ENCODE measurements at places on chromosomes 16 and 17.

GRCh38 chr17:44968225-44969143 is at the start of gene C1QL1:
C1QL1 (minus strand) TSS chr17:44968303; CDS start chr17:44968048, 255 bp downstream.
- peak; percentile 72 for DNase-seq

GRCh38 chr17:45123930-45124796 is 8.2 kb downstream of the PLCD3 start:
- DNase-seq = peak; percentile 10

DNA sequence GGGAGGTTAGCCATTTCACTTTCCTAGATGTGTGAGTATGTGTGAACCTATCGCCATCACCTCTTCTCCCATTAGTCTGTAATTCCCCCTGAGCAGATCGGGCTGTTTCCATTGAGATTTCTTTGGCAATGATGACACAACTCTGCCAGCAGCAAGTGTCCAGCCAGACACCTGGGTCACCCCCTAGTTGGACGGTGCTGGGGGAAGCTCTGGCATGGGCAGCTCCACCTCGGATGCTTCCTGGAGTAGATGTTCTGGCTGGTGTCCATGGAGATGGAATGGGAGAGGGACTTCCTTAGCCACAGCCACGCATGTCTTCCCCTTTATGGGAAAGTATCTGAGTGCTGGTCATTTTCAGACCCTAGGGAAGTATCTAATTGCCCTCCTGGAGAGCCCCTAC is 247.9 kb upstream of the RPL38 start:
- DNase-seq = no peak

GRCh38 chr16:8925455-8925854 is 38.3 kb downstream of the USP7 start:
- DNase-seq = no peak

DNA sequence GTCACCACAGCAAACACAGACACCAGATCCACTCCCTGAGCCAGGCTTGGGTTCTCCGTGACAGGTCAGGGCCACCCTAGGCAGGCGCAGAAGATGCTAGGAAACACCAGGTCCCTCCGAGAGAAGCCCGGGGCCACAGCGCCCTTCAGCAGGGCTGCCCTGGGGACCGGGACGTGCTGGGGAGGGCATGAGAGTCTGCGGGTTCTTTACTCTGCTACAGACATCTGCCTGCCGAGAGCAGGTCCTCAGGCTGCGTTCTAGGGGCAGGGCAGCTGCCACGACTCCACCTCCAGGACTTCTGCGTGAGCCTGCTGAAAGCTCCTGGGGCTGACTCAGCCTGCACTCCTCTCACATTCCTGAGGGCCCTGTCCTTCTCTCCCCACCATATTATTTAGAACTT is 11.4 kb downstream of the MYLK3 start:
- DNase-seq = no peak

GRCh38 chr17:57597531-57598453 is 147.3 kb downstream of the CCDC182 start:
- DNase-seq = no peak

- no peak for DNase-seq
These were observed 57.4 kb upstream of the ERN1 start for GRCh38 chr17:64187093-64187895.

DNA sequence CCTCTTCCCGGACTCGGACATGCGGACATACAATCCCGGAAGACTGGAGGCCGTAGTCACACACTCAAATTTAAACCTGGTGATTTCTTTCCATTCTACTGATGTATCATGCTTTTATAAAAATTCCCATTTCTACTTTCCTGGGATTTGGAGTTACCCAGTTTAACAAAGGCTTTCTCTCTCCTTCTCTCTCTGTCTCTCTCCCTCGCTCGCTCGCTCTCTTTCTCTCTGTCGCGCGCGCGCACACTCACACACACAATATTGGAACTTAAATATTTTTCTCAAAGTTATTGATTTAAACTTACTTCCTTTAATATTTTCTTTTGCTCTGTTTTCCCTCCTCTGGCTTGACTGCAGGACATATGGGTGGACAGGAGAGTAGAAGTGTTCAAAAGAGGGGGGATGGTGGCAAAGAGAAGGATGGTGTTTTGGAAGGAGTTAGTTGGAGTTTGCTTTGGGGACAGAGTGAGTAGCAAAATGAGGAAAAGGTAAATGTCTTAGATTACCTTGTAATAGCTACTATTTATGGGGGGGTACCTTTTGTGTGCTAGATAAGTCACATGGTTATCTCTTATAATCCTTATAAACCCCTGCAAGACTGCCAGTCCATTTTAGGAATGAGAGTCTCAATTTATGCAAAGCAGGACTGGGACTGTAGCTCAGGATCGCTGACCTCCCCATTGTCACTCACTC is 878 bp upstream of the TRIM25 start:
- no peak for DNase-seq

GRCh38 chr17:296906-297690 is 55.5 kb downstream of the RPH3AL start:
- no peak for DNase-seq

GRCh38 chr17:59329176-59330052 is 2.0 kb upstream of the YPEL2 start:
- DNase-seq = no peak

DNA sequence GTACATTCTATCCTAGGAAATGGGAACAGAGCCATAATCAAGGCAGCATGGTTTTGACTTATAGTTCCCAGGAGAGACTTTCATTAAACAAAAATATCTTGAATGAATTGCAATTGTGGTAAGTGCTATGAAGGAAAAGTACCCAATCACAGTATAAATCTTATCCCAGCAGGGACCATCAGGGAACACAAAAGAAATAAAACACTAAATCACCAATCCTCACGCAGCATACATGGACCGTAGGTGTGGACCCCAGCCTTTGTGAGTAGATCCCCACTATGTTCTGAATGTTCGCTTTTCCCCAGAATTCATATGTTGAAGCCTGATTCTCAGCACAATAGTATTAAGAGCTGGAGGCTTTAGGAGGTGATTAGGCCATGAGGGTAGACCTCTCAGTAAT is 925.0 kb upstream of the RBFOX1 start:
- DNase-seq = no peak

DNA sequence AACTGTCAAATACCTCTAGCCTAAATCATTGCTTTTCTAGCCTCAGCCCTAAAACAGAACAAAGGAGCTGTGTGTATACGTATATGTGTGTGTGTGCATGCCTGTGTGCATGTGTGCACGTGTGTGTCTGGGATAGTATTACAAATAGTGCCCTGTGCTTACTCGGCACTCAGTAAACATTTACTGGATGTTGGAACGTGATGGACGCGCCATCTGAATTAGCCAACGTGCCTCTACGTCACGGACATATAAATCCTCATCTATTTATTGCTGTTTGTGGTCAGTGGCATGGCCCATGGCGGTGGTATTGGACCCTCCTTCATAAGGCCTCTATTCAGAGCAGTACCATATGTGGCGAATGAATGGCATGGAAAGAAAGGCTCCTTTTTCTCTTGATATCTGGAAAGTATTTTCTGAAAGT is 37.5 kb downstream of the WWP2 start:
- no peak for DNase-seq

DNA sequence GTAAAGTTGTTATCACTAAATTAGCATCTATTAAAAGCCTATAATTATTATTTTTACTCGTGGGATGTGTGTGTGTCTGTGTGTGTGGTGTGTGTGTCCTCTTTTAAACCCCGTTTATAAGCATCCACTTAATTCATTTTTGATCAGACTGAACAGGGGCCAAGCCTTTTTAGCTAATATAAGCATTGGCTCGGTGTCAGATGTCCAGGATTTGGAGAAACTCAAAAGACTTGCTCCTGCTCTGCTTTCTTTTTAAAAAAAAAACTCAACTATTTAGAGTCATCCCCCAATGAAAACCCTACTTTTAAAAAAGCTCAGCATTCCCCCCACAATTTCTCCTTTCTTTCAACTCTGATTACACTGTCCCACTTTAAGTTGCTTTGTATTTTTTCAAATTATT is 459.3 kb upstream of the MAF start:
- no peak for DNase-seq

- no peak for DNase-seq
These were observed 155.9 kb downstream of the C16orf78 start for GRCh38 chr16:49529411-49530045.

DNA sequence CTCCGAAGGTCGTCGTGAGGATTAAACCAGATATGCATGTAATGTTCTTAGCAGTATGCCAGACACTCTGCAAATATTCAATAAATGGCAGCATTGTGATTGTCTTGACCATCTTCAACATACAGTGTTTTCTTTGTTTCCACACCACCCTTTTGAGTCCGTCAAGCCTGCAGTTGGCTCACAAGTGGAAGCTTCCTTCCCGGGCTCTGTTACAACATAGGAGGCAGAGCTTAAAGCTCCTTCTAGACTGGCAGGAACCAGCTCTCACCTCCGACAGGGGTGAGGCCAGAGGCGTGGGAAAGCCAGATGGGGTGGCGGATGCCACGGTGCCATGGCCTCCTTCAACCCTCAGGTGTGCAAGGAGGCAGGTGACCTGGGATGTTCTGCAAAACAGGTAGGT is 138.3 kb downstream of the FOXL1 start:
- no peak for DNase-seq

GRCh38 chr17:18045691-18046350 is 6.6 kb downstream of the GID4 start:
- DNase-seq = no peak

DNA sequence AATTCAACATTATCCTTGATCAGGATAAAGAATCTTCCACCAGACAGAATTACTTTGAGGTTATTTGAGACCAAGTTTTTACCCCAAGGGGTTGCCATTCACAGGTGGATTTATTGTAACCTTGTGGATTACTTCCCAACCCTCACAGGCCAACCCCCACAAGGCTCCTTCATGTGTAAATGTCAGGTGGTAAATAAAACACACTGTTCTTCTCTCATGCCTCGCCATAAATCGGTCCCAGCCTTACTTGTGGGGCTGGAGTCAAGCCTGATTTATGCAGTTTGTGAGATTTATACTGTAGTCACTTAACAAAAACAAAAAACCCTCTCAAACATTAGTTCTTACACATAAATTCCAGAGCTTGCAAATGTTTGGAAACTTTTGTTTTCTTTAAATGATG is 98.6 kb upstream of the IRX3 start:
- DNase-seq = no peak

- DNase-seq = no peak
These were observed 51.2 kb downstream of the SKAP1 start for GRCh38 chr17:48378708-48379392.

- DNase-seq = no peak
These were observed 147.2 kb downstream of the SPECC1 start for GRCh38 chr17:20156196-20157000.

DNA sequence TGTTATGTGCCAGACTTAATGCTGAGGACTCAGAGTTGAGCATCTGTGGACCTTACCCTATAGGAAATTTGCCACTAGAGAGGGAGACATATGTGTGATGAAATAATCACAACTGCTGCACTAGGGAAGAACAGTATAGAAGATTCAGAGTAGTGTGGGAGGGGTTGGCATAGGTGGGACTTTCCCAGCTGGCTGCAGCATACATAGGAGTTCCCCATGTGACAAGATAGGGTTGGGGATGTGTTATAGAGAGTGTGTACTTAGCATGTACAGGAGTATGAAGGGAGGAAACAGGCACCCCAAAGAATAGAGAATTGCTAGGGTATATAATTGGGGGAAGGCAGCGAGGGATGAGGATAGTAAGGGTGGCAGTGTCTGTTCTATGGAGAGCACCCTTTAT is 2.9 kb downstream of the NUP93 start:
- DNase-seq = no peak

DNA sequence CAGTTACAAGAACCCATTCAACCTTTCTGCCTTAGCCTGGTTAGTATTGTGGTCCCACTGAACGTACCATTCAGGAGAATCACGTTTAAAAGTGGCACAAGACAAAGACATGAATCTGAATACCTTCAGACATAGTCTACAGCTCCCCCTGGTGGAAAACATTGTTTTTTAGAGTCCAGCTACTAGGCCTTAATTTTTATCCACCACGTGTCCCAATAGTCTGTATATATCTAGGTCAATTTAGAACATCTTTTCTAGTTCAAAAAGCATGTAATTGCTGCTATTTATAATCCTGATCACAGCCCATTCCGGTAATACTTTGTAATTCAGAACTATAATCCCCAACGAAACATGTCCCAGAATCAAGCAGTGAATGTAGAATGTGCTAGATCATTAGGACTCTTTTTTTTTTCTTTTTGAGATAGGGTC is 13.7 kb upstream of the GUCY2D start:
- peak; percentile 21 for DNase-seq

DNA sequence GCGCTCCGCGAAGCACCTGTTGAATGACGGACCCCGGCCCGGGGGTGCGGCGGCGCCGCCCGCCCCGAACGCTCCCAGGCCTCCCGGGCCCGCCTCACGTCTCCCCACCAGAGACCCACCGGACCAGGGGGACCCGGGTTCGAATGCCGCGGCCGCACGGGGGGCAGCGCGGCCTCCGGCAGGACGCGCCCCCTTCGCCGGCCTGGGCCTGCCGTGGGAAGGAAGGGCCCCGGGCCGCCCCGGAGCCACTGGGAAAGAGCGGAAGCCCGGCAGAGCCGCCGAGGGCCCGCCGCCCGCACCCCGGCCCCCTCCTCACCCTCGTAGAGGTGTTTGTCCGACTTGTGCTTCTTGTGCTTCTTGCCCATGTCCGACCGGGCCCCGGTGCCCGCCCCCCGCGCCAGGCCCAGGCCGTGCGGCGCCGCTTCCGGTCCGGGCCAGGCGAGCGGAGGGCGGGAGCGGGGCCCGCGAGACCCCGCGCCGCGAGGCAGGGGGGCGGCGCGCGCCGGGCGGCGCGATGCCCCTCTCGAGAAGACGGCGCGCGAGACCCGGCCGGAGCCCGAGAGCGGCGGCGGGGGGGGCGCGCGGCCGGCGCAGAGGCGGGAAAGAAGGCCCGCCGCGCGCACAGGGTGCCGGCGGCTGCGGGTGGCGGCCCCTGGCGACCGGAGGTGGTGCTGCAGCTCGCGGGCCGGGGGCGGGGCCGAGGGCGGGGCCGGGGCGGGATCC is at the start of gene BRD7:
TSS of gene BRD7 (minus strand) at position 579 of the 723 bp plus-strand sequence. CDS start at position 365, 214 bp downstream.
- peak; percentile 19 for DNase-seq

DNA sequence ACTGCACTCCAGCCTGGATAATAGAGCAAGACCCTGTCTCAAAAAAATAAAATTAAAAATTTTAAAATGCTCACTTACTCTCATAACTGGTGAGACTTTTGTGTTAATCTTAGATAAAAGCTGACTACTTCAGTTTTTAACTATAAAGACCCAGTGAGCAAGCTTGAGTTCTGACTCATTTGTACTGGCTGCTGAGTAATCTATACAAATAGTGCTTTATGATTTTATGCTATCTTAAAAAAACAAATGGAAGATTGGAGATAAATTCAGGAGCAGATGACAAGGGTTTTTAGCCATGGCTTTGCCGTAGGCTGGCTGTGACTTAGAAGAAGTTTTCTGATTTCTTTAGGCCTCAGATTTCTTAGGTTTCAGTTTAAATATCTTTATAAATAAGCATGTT is 30.5 kb downstream of the SNTB2 start:
- DNase-seq = no peak

- DNase-seq = no peak
These were observed at the start of gene PRSS8 for GRCh38 chr16:31135535-31136286. PRSS8 (minus strand) TSS chr16:31135727; CDS start chr16:31135498, 229 bp downstream.

GRCh38 chr17:28327709-28328108 is 7.6 kb downstream of the IFT20 start:
- DNase-seq = no peak

GRCh38 chr16:67579686-67580085 is 17.4 kb downstream of the CTCF start:
- DNase-seq = no peak

GRCh38 chr16:10128397-10129258 is 53.6 kb downstream of the GRIN2A start:
- DNase-seq = no peak

GRCh38 chr17:29591146-29591736 is 1.7 kb upstream of the ANKRD13B start:
- DNase-seq = no peak

GRCh38 chr17:79315358-79316105 is 240.9 kb downstream of the ENGASE start:
- DNase-seq = no peak

- DNase-seq = no peak
These were observed 130.2 kb downstream of the ABCC6 start for GRCh38 chr16:16092925-16093627.
